NCI-H2227 treated with DMSO at 0.1 percent for 48 hours (cell line): ENCODE measurements at places on chromosomes 6 and 20.

DNA sequence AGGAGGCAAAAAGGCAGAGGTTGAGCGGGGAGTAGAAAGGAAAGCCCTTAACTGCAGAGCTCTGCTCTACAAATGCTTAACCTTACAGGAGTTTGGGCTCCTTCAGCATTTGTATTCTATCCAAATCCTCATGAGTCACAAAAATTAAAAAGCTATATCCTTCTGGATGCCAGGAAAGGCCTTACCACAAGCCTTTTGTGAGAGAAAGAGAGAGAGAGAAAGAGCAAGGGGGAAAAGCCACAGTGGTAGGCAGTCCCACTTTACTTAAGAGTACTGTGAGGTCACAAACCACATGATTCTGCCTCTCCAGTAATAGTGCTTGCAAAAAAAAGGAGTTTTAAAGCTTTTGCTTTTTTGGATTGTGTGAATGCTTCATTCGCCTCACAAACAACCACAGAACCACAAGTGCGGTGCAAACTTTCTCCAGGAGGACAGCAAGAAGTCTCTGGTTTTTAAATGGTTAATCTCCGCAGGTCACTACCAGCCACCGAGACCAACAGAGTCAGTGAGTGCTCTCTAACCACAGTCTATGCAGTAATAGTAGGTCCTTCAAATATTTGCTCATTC, at the start of gene RUNX2:
Gene RUNX2 (plus strand): TSS at position 375 of the 567 bp plus-strand sequence. CDS start 397 bp downstream, outside the sequence.
- DNase-seq, result no peak

GRCh38 chr6:98831057-98831958, 3.1 kb upstream of the POU3F2 start:
- no peak for DNase-seq

- DNase-seq, result no peak
Measured at GRCh38 chr20:43751167-43752050, 24.6 kb upstream of the GTSF1L start.

DNA sequence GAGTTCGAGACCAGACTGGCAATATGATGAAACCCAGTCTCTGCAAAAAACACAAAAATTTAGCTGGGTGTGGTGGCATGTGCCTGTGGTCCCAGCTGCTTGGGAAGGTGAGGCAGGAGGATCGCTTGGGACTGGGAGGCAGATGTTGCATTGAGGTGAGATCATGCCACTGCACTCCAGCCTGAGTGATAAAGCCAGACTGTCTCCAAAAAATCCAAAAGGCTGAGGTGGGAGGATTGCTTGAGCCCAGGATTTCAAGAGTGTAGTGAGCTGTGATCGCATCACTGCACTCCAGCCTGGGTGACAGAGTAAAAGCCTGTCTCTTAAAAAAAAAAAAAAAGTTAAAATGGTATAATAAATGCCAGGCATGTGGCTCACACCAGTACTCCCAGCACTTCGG, 1.3 kb upstream of the PTCRA start:
- DNase-seq, result no peak

DNA sequence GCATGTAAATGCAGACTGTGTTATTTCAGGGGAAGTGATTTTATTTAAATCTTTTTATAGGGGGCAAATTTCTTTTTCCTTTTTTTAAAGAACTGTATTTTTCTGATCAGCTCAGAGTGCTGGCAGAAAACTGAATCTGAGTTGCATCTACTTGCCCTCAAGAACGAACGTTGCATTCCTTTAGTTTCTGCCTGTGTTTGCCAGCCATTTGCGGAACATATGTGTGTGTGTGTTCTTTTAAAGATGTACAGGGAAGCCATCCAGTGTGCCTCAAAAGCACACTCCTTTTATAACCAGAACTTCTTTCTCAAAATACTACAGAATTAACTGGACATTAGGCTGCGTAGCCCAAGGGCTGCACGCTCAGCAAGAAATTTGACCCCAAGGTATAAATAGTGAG, 25.8 kb upstream of the INSM1 start:
- DNase-seq, result no peak

DNA sequence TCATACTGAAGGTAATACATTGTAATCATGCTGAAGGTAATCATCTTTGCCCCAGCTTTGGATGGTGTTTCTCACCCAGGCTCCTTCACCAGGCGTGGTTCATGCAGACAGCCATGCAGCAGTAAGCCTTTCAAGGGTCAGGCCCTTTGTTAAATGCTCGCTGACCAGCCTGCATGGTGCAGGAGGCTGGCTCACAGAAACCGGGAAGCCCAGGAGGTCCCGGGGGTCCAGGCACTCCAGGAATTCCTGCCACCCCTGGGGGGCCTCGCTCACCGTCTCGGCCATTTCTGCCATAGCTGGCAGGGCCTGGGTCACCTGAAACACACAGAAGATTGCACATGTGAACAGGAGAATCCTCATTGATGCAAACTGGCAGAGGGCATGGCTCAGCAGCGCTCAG, 86.1 kb downstream of the COL9A1 start:
- no peak for DNase-seq

DNA sequence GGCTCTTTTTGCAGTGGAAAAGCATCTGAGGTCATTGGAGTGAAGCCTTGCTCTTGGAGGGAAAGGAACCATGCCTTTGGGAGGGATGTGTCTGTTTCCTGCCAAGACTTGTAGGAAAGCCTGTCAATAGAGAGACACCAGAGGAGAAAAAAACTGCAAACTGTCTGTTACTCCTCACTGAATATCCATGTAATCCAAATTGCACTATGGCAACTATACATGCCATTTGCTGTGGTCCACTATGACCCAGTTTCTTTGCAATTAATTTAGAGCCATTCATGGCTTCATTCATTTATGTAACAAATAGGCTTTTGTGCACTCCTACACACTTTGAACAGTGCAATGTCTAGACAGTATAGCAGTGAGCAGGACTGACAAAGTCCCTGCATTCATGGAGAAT, 296.5 kb downstream of the SLC35F1 start:
- DNase-seq, result no peak

DNA sequence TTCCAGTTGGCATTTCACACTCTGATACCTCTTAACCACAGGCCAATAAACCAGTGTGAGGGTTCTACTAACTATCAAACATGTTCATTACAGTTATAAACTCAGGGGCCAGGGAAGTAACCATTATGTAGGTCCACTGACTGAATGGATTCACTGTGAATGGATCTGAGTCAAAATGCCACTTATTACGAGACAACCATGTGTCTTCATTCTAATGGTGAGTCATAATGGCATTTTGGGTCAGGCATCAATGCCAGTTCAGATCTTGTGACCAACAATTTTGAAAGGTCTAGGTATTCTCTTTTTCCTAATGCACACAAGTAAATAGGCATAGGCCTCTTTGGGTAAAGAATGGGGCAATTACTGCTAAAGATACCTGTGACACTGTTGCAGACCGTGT, 112.2 kb upstream of the HEY2 start:
- DNase-seq, result no peak

DNA sequence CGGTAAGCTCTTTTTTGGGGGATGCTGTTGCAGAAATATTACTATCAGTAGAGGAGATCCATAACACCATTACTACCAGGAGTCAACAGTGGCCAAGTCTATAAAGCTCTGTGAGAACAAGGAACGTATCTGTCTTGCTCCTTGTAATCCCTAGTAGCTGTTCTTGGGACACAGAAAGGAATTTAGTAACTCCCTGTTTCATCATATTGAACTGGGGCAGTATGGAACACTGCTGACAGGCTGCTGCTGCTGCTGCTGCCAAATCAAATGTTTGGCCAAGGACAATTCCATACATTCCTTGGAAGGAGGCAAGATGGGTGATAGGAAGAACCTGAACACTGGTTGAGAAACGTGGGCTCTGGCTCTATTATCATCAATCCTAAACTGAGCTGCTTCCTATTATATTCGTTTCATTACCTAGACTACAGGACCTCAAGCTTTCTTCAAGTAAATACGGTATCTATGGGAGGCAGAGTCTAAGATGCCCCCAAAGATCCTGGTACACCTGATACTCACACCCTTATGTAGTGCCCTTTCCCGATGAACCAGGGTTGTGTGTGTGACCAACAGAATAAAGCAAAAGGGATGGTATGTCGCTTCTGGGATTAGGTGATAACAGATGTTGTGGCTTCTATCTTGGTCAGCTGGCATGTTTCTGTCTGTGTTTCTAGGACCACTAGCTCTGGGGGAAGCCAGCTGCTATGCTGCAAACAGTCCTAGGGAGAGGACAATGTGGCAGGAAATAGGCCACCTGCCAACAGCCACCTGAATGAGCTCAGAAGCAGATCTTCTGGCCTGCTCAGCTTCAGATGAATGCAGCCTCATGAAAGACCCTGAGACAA, 39.5 kb downstream of the ELOVL5 start:
- DNase-seq, result no peak

- peak; percentile 66 for DNase-seq
Measured at GRCh38 chr6:3457710-3458602, 1.1 kb upstream of the SLC22A23 start.

DNA sequence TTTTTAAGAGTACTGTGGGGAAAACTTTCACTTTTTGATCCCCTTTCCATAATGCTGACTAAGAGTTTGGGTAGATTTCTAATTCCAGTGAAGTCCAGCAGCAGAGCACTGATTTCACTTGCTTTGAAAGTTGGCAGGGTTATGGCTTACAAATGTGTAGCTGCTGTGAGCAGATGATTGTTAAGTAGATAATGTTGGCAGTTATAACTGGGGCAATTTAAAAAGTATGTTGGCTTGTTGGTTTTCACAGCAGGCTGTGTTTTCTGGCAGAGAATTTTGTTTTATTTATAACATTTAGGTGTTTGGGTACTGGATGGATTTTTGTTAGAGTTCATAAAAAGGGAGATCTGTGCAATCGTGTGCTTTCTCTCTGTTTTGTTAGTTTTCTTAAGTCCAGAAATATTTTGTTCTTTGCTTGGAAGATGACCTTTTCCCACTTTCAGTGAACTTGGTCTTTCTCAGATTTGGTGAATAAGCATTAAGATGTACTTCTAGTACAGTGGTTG, 31.4 kb downstream of the AFDN start:
- peak; percentile 7 for DNase-seq

DNA sequence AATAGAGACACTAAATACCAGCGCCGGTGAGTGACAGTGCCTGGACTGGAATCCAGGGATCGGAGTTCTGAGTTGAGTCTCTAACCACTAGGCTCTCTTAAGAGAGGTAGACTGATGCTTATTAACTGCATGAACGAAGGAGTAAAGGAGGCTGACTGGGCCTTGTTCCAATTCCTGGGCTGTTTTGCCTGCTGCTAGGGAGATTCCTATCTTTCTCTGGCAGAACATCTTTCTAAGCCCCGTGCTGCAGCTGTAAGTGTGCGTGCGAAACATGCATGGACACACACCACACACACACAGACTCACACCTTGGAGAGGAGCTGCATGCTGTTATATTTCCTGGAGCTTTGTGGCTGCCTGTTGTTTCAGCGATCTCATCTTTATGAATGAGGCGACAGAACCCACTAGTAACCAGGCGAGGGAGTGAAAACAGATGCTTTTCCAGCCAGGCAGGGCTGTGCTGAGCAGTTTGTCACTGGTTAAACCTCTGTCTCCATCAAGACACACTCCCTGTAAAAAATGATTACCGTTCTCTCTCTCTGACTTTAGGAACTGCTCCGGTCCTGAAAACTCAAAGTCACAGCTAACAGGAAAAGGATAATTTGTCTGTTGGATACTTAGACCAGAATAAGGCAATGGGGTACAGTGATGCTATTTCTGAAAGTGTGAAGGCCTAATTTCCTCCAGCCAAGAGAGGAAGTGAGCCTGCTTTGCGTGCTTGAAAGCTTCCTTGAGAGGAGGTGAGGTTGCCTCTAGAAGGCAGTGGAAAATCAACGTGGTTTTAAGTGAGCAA, 157.4 kb upstream of the ZNF217 start:
- DNase-seq, result peak; percentile 25

DNA sequence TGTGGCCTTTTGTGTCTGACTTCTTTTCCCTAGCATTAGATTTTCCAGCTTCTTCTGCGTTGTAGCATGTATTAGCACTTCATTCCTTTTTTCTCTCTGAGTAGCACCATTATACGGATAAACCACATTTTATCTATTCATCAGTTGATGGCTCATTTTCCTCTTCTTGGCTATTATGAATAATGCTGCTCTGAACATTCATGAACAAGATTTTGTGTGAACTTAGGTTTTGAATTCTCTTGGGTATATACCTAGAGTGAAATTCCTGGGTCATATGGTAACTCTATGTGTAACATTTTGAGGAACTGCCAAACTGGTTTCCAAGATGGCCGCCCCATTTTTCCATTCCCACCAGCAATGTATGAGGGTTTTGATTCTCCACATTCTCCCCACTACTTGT, 28.7 kb downstream of the SLC22A16 start:
- DNase-seq, result no peak

DNA sequence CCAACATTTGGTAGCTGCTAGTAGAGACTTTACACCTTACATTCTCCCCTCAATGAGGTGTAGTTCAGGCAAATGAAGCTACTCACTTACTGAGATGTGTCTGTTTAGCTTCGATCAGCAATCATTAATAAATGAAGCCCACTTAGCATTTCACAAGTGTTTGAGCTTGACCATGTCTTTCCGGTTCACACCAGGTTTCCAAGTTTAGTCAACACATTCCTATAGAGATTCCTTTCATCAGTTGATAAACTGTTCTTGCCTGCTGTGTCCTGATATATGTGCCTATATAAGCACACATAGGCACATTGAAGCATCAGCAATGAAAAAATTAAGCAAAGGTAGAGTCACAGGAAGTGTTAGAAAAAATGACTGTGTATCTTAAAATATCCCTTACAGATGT, 150.0 kb downstream of the BTBD3 start:
- DNase-seq, result no peak

GRCh38 chr6:75818098-75818855, 69.2 kb downstream of the MYO6 start:
- DNase-seq, result no peak

DNA sequence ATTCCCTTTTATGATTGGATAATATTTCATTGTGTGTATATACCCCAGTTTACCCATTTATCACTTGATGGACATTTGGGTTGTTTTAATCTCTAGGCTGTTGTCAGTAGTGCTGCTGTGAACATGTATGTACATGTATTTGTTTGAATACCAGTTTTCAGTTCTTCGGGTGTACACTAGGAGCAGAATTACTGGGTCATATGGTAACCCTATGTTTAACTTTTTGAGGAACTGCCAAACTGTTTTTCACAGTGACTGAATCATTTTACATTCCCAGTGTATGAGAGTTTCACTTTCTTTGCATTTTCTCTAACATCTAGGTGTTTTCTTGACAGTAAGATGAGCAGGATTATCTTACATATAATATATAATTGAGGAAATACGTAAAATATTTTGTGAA, 44.7 kb upstream of the ADIG start:
- no peak for DNase-seq

GRCh38 chr6:19605624-19606023, 231.5 kb upstream of the ID4 start:
- DNase-seq, result no peak

- no peak for DNase-seq
Measured at GRCh38 chr6:137155830-137156229, 17.6 kb downstream of the IL22RA2 start.

GRCh38 chr6:40848868-40849514, 190.0 kb downstream of the UNC5CL start:
- DNase-seq, result no peak

GRCh38 chr6:69732640-69733039, 64.2 kb downstream of the LMBRD1 start:
- no peak for DNase-seq

- no peak for DNase-seq
Measured at GRCh38 chr6:160042788-160043301, 74.0 kb downstream of the IGF2R start.
